Heart left ventricle (tissue), 16 donors: ENCODE measurements at places on chromosomes 2 and 18. TPM values are rescaled to one million over a fixed set of nuclear protein-coding genes. Genes with fewer than 3 reads are reported as not detected.

C1GALT1C1L gene
- total RNA-seq = 0.30 TPM

DNA sequence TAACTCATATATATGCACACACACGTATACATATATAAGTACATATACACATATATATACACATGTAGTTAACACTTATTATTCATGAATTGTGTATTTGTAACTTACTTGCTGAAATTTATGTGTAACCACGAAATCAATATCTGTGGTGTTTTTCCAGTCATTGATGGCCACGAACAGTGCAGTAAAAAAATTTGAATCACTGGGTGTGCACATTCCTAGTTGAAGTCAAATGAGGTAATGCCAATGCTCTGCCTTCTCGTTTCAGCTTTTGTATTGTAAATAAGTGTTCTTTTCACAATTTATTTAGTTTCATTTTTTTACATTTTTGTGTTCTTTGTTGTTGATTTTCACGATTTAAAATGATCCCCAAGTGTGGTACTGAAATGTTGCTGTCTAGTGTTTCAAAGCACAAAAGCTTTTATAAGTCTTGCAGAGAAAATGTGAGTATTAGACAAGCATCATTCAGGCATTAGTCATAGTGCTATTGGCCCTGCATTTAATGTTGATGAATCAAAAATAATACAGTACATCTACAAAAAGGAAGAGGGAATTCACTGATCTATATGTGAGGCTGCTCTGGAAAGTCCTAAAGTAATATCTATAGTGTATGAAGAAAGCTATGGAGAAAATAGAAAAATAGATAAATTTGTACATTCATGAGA is 419.0 kb downstream of the DSC3 start:
- H3K36me3 ChIP-seq = no peaks in the 10 kb centered on the region
- no peaks in the 10 kb centered on the region for H3K27me3 ChIP-seq
- no peak overlapping the region for H3K27ac ChIP-seq
- no peak overlapping the region for H3K4me3 ChIP-seq
- no peaks in the 10 kb centered on the region for H3K4me1 ChIP-seq

DNA sequence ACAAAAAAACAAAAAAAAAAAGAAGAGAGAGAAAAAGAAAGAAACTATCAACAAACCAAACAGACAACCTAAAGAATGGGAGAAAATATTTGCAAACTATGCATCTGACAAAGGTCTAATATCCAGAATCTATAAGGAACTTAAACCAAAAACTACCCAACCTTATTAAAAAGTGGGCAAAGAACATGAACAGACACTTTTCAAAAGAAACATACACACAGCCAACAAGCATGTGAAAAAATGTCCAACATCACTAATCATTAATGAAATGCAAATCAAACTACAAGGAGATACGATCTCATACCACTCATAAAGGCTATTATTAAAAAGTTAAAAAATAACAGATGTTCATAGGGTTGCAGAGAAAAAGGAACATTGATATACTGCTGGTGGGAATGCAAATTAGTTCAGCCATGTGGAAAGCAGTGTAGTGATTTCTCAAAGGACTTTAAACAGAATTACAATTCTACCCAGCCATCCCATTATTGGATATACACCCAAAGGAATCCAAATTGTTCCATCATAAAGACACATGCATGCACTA is 7.2 kb upstream of the POLE4 start:
- no peak overlapping the region for H3K27ac ChIP-seq
- H3K27me3 ChIP-seq = no peaks in the 10 kb centered on the region
- no peak overlapping the region for H3K4me3 ChIP-seq
- H3K4me1 ChIP-seq = no peaks in the 10 kb centered on the region
- no peaks in the 10 kb centered on the region for H3K36me3 ChIP-seq
- no peak for DNase-seq

DNA sequence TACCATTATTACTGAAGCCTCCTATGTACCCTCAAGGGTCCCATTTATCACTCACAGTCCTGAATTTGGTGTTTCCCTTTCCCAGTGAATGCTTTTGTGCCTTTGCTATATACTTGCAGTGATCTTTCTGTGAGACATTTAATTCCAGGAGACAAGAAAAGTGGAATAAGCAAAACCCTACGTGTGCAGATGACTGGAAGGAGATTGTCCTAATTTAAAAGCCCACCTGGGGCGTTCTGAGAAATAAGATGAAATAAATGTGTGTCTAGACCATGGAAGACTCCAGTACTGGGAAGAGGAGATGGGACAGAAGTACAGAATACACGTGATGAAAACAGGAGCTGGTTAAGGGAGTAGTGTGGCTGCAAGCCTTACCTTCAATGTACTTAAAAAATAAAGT is 19.3 kb downstream of the TYMS start:
- peaks cover 74% of the 10 kb centered on the region for H3K36me3 ChIP-seq
- H3K4me3 ChIP-seq = no peak overlapping the region
- H3K27ac ChIP-seq = no peak overlapping the region
- DNase-seq = no peak

GRCh38 chr18:49694402-49694801 is 118.9 kb downstream of the ACAA2 start:
- no peak overlapping the region for H3K27ac ChIP-seq
- H3K27me3 ChIP-seq = no peaks in the 10 kb centered on the region
- DNase-seq = no peak
- no peaks in the 10 kb centered on the region for H3K4me1 ChIP-seq
